ENCODE measurements at places on chromosomes 12 and 14.
A peak's percentile ranks its signal among the peaks of the same experiment; 100 is the strongest.

- H3K4me3 ChIP-seq = no peak overlapping the region
- peaks cover 8% of the 10 kb centered on the region for H3K36me3 ChIP-seq
- H3K27ac ChIP-seq = no peak overlapping the region
- no peaks in the 10 kb centered on the region for H3K27me3 ChIP-seq
- H3K4me1 ChIP-seq = no peaks in the 10 kb centered on the region
These were observed 62.1 kb downstream of the ACACB start for GRCh38 chr12:109178532-109178931.

DNA sequence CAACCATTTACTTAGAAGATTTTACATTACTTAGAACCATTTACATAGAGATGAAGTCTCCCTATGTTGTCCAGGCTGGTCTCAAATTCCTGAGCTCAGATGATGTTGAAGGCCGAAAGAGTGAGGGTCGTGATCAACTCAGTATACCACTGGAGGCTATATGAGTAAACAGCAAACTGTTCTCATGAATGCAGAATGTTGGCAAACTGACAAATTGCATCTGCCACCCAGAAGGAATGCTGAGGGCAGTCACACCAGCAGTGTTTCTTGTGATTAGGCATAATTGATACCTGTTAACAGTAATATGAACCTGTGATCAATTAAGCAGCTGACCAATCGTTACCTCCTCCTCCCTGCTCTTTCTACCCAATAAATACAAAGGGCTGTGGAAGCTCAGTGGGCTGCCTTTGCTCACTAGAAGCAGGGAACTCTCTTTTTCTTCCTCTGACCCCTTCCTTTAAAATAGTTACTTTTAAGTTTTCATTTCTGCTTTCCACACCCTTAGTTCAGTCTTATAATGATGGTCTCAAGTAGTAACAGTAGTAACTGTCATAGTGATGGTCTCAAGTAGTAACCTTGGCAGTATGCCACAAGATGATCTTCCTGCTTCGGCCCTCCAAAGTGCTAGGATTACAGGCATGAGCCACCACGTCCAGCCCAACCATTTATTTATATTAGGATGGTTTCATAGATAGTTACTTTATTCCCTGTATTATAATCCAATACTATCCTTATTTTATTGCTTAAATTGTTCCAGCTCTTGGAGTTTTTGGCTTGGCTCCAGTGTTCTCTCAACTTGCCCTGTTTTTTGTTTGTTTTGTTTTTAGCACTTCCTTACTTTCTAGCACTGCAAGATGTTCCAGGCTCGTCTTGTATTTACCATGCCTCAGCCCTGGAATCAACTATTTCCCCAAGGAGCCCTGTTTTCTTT, 25.8 kb downstream of the LIMA1 start:
- H3K36me3 ChIP-seq = no peaks in the 10 kb centered on the region
- no peak for DNase-seq
- H3K27ac ChIP-seq = no peak overlapping the region
- no peaks in the 10 kb centered on the region for H3K27me3 ChIP-seq
- H3K4me1 ChIP-seq = peaks cover 2% of the 10 kb centered on the region

GRCh38 chr12:11667171-11667570, 17.7 kb downstream of the ETV6 start:
- peaks cover 32% of the 10 kb centered on the region for H3K36me3 ChIP-seq
- no peak overlapping the region for H3K4me3 ChIP-seq
- no peaks in the 10 kb centered on the region for H3K27me3 ChIP-seq

GRCh38 chr12:119369907-119370546, 35.5 kb downstream of the CCDC60 start:
- no peak overlapping the region for H3K4me3 ChIP-seq
- no peak for DNase-seq
- no peaks in the 10 kb centered on the region for H3K4me1 ChIP-seq
- H3K27ac ChIP-seq = no peak overlapping the region
- H3K27me3 ChIP-seq = no peaks in the 10 kb centered on the region

- no peak for DNase-seq
- H3K36me3 ChIP-seq = peaks cover 46% of the 10 kb centered on the region
- H3K4me3 ChIP-seq = no peak overlapping the region
- H3K27me3 ChIP-seq = no peaks in the 10 kb centered on the region
- H3K4me1 ChIP-seq = no peaks in the 10 kb centered on the region
These were observed 67.9 kb upstream of the ATF1 start for GRCh38 chr12:50695961-50696360.

DNA sequence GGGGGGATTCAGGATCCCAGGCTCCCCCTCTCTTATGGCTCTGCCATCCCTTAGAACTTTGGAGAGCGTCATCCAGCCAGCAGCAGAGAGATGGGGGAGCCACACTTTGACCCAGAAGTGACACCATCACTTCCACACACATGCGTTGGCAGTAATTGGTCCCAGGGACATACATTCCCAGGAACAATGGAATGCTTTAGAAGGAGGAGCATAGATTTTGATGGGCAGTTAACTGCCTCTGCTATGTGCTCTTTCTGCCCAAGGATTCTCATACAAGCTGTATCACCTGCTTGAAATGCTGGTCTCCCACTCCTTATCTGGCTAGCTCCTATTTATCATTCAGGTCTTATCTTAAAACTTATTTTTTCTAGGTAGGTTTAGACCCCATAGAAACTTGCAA, 109.0 kb upstream of the RPH3A start:
- DNase-seq = no peak
- H3K4me1 ChIP-seq = no peaks in the 10 kb centered on the region
- H3K27me3 ChIP-seq = peaks cover 30% of the 10 kb centered on the region
- no peaks in the 10 kb centered on the region for H3K36me3 ChIP-seq
- no peak overlapping the region for H3K4me3 ChIP-seq

GRCh38 chr12:107344035-107344808, 250.9 kb upstream of the CRY1 start:
- no peak overlapping the region for H3K27ac ChIP-seq
- no peak for DNase-seq
- no peaks in the 10 kb centered on the region for H3K27me3 ChIP-seq

GRCh38 chr12:100956311-100956852, 161.8 kb downstream of the ANO4 start:
- no peaks in the 10 kb centered on the region for H3K4me1 ChIP-seq
- no peak overlapping the region for H3K4me3 ChIP-seq
- H3K27ac ChIP-seq = no peak overlapping the region
- H3K27me3 ChIP-seq = no peaks in the 10 kb centered on the region
- no peaks in the 10 kb centered on the region for H3K36me3 ChIP-seq

DNA sequence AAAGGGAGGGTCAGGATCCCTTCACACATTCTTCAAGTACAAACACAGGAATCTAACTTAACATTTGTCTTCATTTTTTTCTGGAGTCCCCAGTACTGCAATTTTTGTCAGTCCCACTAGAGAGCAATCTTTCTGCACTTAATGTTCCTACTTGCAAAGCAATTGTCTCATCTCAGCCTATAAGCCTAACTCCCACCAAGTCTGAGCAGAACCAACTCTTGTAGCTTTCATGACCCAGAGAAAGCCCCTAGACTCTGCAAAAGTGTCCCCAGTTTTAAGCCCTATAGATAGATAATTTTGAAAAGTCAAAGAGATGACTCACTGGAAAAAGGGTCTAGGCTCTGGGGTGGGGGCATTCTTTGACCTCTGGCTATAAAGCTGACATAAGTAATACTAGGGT, 1.8 kb upstream of the ZBTB39 start:
- H3K4me3 ChIP-seq = no peak overlapping the region
- H3K27ac ChIP-seq = peak overlapping the region; percentile 77
- peaks cover 16% of the 10 kb centered on the region for H3K36me3 ChIP-seq
- H3K4me1 ChIP-seq = peaks cover 69% of the 10 kb centered on the region

GRCh38 chr14:24909523-24910302, 140.2 kb downstream of the STXBP6 start:
- DNase-seq = no peak
- H3K4me1 ChIP-seq = no peaks in the 10 kb centered on the region
- no peak overlapping the region for H3K4me3 ChIP-seq
- no peaks in the 10 kb centered on the region for H3K36me3 ChIP-seq
- no peak overlapping the region for H3K27ac ChIP-seq

DNA sequence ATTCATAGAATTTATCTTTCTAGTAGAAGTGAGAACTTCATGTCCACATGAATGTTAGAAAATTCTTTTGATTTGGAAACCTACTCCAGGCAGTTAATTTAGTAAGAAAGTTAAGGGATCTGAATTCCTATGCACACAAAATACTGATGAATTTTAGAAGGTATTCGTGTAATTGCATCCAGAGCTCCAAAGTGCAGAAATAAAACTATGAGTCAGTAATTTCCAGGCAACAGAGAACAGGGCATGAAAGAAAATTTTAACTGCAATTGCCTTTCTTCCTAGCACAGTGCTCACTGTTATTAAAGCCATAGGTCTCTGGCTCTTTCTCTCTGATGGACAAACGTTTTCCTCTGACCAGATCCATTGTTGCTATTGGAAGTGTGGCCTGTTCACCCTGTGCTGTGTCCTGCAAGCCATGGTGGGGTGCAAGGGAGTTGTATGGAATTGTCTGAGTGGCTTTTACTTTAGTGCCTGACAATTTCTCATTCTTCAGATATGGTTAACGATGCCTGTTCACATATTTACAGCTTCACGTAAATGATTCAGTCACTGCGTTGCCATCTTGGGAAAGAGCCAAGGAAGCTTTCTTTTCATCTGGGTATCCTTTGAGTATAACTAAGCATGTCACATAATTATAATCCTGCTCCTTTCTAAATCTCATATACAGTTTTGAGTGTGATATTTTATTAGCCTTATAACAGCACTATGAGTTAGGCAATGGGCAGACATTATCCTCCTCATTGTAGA, 145.1 kb downstream of the ACSS3 start:
- no peaks in the 10 kb centered on the region for H3K4me1 ChIP-seq
- no peaks in the 10 kb centered on the region for H3K27me3 ChIP-seq
- no peak overlapping the region for H3K4me3 ChIP-seq
- no peaks in the 10 kb centered on the region for H3K36me3 ChIP-seq
- DNase-seq = no peak

- H3K27ac ChIP-seq = no peak overlapping the region
- H3K36me3 ChIP-seq = no peaks in the 10 kb centered on the region
- no peak for DNase-seq
- no peak overlapping the region for H3K4me3 ChIP-seq
- H3K27me3 ChIP-seq = no peaks in the 10 kb centered on the region
- H3K4me1 ChIP-seq = no peaks in the 10 kb centered on the region
These were observed 117.3 kb downstream of the GPR135 start for GRCh38 chr14:59347915-59348314.

GRCh38 chr12:6045438-6045837, 79.0 kb downstream of the VWF start:
- H3K27me3 ChIP-seq = peaks cover 30% of the 10 kb centered on the region
- DNase-seq = no peak
- H3K4me1 ChIP-seq = no peaks in the 10 kb centered on the region
- no peak overlapping the region for H3K27ac ChIP-seq

DNA sequence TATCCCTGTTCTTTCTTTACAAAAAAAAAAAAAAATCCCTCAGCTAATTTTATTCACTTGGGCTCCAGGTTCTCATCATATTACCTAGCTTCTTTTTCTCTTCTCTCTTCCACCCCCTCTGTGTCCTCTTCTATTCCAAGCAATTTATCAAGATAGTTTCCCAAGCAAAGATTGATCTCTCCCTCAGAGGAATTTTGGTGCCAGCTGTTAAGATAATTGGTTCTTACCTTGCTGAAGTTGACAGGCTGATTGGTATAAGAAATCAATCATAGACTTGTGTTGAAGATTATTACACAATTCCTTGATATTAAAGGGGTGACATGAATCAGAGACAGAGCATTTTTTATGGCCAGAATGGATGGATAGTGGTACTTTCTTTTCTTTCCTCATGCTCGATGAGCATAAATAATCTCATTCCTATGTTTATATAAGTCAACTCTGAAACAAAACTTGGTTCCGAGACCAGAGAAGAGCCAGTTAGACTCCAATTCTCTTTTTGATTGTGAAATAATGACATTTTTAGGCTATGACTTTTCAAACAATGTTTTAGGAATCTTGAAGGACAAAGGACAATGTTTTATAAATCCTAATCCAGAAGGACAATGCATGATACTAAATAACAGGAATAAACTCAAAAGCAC, 264.1 kb upstream of the PRKD1 start:
- H3K36me3 ChIP-seq = no peaks in the 10 kb centered on the region
- DNase-seq = no peak
- no peak overlapping the region for H3K27ac ChIP-seq
- H3K4me3 ChIP-seq = no peak overlapping the region
- H3K4me1 ChIP-seq = no peaks in the 10 kb centered on the region

- H3K4me1 ChIP-seq = no peaks in the 10 kb centered on the region
- H3K27ac ChIP-seq = no peak overlapping the region
- DNase-seq = no peak
- H3K4me3 ChIP-seq = no peak overlapping the region
- no peaks in the 10 kb centered on the region for H3K27me3 ChIP-seq
- no peaks in the 10 kb centered on the region for H3K36me3 ChIP-seq
These were observed 143.4 kb upstream of the C14orf180 start for GRCh38 chr14:104436047-104436591.

DNA sequence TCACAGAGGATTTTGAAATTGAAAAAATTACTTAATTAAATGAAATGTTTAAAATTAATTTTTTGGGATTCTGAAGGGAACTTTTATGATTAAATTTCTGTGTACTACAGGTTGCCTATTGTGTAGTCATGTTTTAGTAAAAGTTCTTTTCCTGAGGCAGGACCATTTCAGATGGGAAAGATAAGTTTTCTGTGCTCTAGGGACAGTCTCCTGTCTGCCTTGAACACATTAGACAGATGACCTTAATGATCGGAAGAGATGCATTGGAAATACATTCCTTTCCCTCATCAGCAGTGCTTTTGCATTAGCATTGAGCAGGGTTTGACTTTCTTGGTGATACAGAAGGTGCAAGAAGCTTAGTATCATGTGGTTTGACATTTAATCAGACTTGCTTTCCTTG, 28.1 kb downstream of the CRADD start:
- H3K4me3 ChIP-seq = no peak overlapping the region
- H3K27ac ChIP-seq = no peak overlapping the region
- no peak for DNase-seq
- no peaks in the 10 kb centered on the region for H3K27me3 ChIP-seq
- H3K36me3 ChIP-seq = peaks cover 15% of the 10 kb centered on the region
- peaks cover 16% of the 10 kb centered on the region for H3K4me1 ChIP-seq

- H3K4me3 ChIP-seq = no peak overlapping the region
- H3K27me3 ChIP-seq = peaks cover 5% of the 10 kb centered on the region
These were observed 203.5 kb upstream of the GZMB start for GRCh38 chr14:24837280-24838046.

- no peaks in the 10 kb centered on the region for H3K4me1 ChIP-seq
- H3K36me3 ChIP-seq = peaks cover 14% of the 10 kb centered on the region
- no peak overlapping the region for H3K4me3 ChIP-seq
These were observed 30.8 kb downstream of the ARID2 start for GRCh38 chr12:45760333-45760732.

DNA sequence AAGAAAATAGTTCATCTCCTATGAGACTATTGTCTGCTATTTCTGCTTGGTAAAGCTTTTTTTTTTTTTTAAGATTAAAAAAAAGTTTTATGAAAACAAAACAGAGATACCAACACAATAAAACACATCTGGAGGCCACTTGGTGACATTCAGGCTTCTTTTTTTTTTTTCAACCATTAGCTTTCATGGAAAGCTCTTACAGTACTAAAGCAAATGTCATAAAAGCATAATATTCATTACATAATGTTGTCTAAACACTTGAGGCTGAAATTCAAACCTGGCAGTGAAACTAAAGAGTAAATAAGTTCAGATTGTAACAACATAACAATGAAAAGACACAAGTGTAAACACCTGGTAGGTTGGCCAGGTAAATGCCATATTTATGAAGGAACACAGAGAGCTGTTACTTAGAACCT, 14.7 kb downstream of the PRICKLE1 start:
- H3K4me1 ChIP-seq = no peaks in the 10 kb centered on the region
- no peak overlapping the region for H3K27ac ChIP-seq
- DNase-seq = no peak

- H3K4me1 ChIP-seq = peaks cover 6% of the 10 kb centered on the region
- H3K27ac ChIP-seq = no peak overlapping the region
- H3K4me3 ChIP-seq = no peak overlapping the region
- no peaks in the 10 kb centered on the region for H3K36me3 ChIP-seq
- DNase-seq = no peak
- H3K27me3 ChIP-seq = peaks cover 23% of the 10 kb centered on the region
These were observed 10.8 kb downstream of the BEGAIN start for GRCh38 chr14:100576091-100577085.

Measured in activated naive CD4-positive, alpha-beta T cell treated with anti-CD3 and anti-CD28 coated beads, Interleukin-2, amount 10 ng/mL, durations not matched to agents 7 days and 5 days (primary cell).